A549 (cell line): ENCODE measurements at places on chromosomes 1 and 21.

GRCh38 chr1:44267438-44267837 is 54.2 kb downstream of the DMAP1 start:
- DNase-seq = no peak

DNA sequence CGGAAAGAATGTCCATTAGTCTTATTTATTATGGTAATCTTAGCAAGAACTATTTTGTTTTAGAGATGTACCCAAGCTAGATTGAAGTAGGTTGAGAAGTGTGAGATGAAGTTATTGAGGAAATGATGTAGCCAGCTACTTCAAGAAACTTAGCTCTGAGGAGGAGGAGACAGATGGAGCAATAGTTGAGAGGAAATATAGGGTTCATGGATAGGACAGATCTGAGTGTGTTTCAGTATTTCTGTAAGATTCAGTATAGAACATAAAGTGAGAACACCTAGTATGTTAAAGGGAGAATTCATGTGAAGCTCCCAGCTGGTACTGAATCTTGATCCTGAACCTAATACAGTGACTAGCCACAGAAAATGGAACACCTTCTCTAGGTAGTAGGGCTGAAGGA is 28.9 kb downstream of the TSNAX start:
- no peak for DNase-seq

- no peak for DNase-seq
These were observed 35.0 kb upstream of the IL19 start for GRCh38 chr1:206735553-206736031.

- no peak for DNase-seq
These were observed 158.7 kb upstream of the IRF2BP2 start for GRCh38 chr1:234768569-234769283.

DNA sequence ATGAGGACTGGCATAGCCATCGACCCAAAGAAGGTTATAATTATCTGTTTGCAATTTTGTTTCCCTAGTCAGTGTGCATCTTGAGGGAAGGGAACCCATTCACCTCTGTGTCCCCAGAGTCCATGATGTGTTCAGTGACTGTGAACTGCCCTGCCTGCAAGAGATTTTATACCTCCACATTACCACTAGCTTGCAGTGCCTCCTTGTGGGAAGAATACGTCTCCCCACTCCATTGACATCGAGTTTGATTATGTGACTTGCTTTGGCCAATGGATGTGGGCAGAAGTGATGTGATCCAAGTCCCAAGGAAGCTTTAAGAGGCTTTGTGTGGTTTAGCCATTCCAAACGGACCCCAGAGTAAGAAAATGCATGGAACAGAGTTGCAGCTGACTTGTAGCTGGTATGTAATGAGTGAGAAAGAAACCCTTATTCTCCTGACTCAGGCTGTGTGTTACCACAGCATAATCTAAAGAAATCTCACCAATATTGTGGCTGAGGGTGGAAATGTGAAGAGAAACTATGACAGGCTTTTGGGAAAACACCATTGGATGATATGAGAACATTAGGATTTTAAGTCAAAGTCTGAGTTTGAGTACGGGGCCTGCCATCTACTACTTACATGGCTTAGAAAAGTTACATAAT is 47.8 kb upstream of the NRDC start:
- no peak for DNase-seq

GRCh38 chr1:32725615-32725982 is 23.0 kb upstream of the SYNC start:
- no peak for DNase-seq

GRCh38 chr1:100793659-100794058 is 74.1 kb downstream of the VCAM1 start:
- DNase-seq = no peak

GRCh38 chr1:223234170-223234514 is 91.1 kb upstream of the TLR5 start:
- DNase-seq = no peak

DNA sequence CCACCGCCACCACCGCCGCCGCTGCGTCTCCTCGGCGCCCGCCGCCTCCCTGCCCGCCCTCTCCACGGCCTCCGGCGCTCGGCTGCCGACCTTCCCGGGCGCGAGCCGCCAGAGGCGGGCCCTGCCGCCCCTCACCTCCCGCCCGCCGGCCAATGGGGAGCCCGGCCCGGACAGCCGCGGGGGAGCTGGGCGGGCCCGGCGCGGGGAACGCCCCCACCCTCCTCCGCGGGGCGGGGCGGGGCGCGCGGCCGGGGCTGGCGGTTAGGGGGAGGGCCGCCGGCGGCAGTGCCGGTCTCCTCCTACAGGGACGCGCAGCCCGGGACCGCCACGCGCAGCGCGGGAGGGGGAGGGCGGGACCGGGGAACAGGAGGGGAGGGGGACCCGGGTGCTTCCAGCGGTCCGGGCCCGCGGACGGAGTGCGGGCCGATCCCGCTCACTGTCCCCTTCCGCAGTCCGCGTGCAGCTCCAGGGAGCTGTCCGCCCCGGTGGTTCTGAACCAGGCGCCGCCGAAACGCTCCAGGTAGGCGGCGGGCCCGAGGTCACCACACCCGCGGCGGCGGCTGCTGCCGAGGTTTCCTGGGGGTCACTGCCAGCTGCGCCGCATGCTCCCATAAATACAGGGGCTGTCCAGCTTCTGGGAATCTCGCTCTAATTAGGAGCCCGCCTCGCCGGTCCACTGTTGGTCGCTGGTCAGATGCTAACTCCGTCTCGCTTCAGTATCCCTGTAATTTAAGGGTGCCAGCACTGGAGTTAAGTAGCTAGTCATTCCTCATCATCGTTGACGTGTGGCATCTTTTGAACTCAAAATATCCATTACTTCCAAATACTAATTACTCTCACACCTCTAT is at the start of gene PGBD5:
Gene PGBD5 (minus strand): TSS at position 87 of the 848 bp plus-strand sequence. CDS start 404 bp downstream, outside the sequence.
- peak; percentile 64 for DNase-seq

DNA sequence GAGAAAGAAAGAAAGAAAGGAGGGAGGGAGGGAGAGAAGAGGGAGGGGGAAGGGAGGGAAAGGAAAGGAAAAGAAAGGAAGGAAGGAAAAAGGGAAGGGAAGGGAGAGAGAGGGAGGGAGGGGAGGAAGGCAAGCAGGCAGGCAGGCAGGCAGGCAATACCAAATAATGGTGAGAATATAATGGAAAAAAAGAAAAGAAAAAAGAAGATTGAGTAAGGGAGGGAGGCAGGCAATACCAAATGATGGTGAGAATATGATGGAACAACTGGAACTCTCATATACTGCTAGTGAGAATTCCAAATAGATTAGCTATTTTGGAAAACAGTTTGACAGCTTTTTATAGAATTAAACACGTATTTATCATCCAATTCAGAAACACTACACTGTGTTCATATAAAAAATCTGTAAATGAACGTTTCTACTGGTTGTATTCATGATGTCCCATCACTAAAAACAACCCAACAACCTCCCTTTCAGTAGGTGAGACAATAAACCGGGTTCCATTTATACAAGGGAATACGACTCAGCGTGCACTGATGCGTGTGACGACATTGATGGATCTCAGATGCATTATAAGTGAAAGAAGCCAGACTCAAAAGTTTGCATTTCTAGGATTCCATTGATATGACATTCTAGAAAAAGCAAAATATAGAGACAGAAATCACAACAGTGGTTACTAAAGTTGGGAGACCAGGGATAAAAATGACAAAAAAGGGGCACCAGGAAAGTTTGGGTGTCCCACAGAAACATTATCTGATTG is 226.4 kb downstream of the DSCAM start:
- no peak for DNase-seq

DNA sequence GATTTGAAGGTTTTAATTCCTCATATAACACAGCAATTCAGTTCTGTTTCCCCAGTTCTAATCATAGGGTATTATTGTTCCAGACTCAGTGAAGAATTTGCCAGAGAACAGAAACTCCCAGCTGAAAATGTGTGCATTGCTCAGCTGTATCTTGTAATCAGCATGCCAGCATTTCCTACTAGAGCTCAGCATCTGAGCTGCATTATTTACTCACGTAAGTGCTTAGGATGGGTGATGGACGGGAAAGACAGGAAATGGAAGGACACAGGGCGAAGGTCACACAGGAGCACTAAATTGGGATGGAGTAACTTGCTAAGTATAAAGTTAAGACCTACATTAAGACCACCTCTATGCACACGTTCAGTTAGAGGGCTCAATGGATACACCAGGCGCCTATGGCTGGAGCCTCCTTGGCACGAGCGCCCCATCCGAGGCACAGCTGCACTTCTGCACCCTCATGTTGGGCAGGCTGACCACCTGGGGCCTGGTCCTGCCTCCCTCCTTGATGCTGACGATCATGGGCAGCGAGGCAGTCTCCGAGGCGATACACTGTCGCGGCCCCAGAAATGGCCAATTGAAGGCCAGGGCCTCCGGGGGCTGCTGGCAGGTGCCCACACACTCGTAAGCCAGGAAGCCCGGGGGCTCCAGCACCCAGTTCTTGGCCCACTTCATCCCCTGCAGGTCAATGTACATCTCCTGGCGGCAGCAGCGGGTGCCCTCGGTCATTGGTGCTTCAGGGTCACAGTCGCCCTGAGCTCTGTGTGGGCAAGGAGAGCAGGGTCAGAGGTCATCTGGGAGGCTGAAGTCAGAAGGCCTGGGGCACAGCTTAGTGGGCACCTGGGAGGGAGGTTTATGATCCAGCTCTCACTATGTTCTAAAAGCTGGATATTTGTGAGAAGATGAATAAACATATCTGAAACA is 3.7 kb downstream of the LEFTY2 start:
- no peak for DNase-seq

GRCh38 chr1:112762541-112763500 is 47.7 kb upstream of the PPM1J start:
- no peak for DNase-seq

DNA sequence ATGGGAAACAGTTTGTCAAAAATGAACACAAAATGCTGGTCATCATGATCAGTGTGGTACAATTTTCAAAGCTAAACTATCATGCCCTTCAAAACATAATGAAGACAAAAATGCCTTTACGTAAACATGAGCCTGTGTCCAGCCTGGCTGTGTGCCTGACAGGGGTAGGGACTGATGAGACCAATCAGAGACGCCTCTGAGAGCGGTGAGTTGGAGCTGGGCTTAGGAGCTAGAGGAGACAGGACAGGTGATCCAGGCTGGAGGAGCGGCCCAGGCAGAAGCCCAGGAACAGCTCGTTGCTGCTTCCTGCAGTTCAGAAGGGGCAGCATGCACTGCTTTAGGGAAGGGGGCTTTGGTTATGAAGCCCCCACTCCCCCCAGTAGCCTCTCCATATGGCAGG is 70.0 kb downstream of the ARHGEF10L start:
- DNase-seq = no peak

DNA sequence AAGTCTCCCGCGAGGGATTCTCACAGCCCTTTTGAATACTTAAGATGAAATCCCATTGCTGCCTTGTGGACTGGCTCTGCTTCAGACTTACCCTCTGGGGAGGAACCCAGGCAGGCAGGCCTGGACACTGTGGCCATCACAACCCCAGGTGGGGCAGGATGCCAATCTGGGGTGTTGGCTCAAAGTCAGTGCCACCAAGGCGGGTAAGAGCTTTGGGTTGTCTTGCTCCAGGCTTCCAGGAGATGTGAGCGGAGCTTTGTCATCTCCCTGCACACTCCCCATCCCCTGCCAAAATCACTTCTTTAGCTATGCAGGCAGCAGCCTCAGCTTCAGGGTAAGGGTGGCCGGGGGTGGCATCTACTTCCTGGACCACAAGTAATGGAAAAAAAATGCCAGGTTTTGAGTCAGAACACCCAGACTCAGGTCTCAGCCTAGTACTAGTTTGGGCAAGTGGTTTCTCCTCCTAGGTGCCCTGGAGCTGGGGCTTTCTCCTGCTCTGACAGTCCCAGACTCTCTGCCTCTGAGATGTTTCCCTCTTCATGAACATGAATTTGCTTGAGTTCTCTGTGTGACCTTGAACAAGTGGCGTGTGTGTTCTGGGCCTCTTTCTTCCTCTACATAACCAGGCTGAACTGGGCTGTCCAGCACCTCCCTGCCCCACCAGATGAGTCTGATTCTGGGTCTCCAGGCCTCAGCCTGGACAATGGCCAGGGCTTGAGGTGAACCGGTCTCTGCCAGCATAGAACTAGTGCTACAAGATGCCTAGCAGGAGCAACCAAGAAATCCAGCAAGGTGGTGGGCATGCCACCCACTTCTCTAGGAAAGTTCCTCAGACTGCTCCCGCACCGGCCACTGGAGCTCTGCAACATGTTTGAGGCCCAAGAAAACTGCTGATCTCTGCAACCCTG is 65.4 kb downstream of the VWA5B1 start:
- no peak for DNase-seq

DNA sequence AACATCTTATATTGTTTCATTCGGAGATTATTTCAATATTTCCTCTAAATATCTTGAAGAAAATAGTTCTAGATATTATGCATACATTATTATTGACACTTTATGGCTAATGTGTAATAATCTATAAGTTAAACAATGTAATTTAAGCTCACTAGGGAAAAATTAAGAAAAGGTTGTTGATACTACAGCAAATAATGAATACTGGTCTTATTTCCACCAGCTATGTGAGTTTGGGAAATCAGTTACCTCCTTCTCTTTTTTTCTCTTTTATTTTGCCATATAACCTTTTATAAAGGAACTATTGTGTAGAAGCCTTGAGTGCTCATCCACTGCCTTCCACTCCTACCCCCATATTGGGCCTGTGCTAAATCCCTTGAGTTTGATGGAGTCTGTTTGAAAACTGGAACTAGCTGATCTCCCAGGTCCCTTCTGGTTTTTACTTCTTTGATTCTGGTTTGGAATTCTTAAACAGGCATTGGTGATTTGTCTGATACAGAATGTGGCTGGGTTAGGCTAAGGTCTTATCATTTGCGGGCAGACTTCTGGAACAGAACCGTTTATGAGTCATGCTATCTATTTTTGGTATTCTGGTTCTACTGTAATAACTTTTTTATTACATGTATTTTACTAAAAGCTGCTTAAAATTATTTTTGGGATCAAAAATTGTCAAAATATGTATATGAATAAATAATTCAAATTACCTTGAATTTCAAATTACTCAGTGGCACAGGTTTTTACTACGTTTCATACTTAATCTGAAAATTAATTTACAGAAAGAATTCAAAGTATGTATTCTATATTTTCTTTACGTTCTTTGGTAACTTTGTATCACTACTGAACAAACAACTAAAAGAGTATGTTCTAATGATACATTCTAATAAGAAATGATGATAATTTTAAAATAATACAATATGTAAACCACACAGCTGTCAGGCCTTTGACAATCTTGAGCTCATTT is 5.0 kb upstream of the CDC14A start:
- no peak for DNase-seq

GRCh38 chr1:86352086-86352485 is 44.0 kb downstream of the ODF2L start:
- DNase-seq = no peak

DNA sequence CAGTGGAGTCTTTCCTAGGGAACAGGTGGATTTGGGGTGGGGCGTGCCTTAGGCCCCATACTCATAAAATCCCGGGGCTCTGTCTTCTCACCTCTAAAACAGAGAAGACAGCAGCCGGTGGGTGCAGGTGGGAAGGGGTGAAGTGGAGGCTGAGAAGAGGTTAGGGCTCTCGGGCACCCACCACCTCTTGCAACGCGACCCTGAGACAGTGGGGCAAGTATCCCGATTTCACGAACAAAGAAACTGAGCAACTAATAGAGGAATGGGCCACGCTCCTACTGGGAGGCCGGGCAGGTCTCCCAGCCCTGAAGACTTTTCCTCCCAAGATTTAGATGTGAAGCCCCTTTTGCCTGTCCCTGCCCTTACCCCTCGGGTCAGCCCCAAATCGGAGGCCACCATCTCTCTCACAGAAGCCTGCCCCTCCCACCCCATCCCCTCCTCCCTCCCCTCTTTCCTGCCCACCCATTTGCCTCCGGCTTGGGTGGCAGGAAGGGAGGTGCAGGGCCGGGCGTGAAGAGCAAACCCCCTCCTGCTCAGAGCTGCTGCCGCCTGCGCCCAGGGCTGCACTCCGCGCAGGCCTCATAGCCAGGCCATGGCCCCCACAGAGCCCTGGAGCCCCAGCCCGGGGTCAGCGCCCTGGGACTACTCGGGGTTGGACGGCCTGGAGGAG is at the start of gene GPR25:
Gene GPR25 (plus strand): TSS at position 536 of the 670 bp plus-strand sequence. CDS start 57 bp downstream, at position 593.
- DNase-seq = no peak
